ENCODE measurements at places on chromosomes 5 and 9.

DNA sequence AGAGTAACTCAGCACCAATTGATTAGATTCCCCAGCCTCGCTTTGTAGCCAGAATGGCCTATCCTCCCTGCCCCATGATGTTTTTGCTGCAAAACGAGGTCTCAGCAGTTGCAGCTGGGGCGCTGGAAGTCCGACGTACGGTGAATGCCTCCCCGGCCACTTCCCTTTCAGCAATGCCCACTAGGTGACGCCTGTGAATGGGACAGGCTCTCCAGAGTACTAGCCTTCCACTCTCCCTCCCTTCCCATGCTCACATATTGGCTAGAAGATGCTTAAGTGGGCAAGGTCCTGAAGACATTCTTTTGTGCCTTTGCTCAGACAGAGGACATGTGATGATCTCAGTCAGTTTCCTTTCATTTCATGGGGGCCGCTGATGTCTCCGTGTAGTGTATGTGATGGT is 50.8 kb downstream of the DMRT2 start:
- DNase-seq = no peak

GRCh38 chr5:9483779-9484178 is 62.1 kb downstream of the SEMA5A start:
- DNase-seq = no peak

GRCh38 chr9:36941441-36941840 is 92.6 kb downstream of the PAX5 start:
- no peak for DNase-seq

GRCh38 chr5:178177569-178177968 is 9.6 kb downstream of the GMCL2 start:
- no peak for DNase-seq

GRCh38 chr5:68478301-68479095 is 262.9 kb downstream of the PIK3R1 start:
- DNase-seq = no peak

DNA sequence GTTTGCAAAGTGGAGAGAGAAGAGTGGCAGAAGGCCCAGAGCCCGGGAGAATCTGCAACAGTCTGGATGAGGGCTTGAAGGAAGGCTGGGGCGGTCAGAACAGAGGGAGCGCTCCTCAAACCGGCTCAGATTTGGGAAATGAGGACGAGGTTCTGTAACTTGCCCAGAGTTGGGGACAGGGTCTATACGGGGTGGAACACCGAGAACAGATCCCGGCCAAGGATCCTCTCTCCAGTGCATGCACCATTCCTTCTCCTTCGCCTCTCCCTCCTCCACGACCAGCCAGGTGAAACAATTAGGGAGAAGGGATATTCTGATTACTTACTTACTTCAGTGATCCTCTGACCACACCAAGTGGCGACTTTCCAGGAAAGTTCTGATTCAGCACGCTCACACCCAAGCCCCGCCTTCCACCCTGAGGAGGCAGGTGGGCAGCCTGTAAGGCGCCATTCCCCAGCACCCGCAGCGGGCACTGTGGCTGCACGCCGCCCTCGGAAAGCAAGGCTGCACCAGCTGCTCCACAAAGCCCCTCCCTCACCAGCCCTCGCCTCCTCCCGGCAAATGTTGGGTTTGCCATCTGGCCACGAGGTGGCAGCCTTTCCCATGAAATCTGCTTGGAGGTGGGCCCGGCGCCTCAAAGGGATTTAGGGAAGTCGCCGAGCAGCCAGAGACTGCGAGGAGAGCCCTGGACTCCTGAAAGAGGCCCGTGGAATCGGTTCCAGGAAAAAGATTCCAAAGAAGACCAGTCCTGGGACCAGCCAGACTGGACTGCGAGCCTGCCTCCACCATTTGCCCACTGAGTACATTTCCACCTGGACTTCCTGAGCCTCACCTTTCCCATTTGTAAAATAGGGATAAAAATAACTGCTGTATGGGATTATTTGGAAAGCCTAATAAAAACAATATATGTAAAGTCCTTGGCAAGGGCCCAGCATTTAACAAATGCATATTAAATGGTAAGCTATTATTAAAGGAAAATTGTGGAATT is 22.2 kb upstream of the WWC1 start:
- DNase-seq = peak; percentile 70

DNA sequence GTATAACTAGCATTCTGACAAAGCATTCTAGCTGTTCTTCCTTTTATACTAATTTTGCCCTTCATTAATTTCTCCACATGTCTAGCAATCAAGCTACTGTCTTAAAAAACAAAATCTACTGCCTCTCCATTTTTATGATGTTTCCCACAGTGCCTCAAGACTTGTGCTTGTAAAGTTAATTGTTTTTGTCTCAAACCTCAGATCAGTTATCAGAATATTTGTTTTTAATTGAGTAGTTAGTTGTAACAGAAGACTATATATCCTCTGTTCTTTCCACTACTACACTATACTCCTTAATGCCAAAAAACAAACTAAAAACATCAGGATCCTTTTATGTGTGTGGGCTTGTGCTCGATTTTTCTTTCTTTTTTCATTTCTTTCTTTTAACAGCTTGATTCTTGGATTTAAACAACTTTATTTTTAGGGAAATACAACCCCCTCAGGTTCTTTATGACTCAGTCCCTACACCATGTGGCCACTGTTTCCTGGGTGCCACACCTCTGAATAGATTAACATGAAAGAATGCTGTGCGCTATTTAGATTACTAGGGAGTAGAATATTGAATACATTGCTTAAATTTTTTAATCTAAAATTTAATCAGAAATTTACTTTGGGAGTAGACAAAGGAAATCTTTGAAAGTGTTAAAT is 1.2 kb downstream of the ASPN start:
- no peak for DNase-seq

GRCh38 chr9:86494644-86495111 is 140.5 kb upstream of the TUT7 start:
- DNase-seq = no peak

DNA sequence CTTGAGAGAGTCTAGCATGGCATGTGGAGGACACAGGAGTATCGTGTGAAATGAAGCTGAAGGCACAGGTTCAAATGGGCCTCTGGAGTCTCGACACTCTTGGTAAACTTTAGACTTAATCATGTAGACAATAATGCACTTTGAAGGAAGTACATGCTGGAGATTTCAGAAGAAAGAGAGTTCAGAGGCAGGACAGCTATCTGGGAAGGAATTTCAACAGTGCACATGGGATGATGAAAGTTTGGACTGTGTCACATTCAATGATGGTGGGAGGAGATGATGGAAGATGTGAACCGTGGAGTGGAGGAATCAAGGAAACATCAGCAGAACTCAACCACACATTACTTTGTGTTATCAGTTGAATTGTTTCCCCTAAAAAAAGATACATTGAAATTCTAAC is 88.6 kb upstream of the PAPPA start:
- DNase-seq = no peak

GRCh38 chr5:61461417-61461816 is 129.4 kb downstream of the ZSWIM6 start:
- DNase-seq = no peak

- DNase-seq = no peak
Observed at GRCh38 chr5:107670087-107670931, 428 bp downstream of the EFNA5 start.

DNA sequence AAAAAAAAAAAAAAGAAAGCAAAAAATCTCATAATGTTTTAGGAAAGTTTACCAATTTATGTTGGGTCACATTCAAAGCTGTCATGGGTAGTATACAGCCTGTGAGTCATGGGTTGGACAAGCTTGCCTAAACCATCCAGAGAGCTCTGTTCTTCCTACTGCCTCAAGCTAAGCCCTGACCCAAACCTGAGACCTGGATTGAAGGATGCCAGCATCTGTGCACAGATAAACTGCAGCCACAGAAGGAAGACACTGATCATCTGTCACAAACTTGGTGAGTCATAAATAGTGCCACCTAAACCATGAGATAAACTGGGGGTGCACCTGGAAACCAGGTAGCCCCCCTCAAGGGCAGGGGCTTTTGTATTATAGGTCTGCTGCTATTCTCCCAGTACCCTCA is 31.0 kb downstream of the CSF2 start:
- DNase-seq = no peak

DNA sequence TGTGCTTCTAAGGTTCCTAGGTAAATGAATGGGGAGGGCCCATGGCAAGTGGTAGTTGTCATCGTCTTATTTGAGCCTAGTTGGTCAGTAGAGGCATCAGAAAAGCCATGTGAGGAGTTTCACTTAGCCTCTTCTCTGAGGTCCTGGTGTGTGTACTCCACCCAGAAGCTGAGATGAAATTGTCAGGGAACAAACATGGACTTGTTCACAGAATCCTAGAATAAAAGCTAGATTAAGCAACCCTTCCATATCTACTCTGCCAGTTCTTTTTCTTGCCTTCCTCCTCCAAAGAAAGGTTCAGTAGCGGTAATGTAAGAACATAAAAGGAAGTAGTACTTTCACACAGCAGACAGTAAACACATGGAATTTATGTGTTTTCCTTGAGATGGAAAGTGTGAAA is 70.4 kb downstream of the ARHGAP26 start:
- DNase-seq = no peak

DNA sequence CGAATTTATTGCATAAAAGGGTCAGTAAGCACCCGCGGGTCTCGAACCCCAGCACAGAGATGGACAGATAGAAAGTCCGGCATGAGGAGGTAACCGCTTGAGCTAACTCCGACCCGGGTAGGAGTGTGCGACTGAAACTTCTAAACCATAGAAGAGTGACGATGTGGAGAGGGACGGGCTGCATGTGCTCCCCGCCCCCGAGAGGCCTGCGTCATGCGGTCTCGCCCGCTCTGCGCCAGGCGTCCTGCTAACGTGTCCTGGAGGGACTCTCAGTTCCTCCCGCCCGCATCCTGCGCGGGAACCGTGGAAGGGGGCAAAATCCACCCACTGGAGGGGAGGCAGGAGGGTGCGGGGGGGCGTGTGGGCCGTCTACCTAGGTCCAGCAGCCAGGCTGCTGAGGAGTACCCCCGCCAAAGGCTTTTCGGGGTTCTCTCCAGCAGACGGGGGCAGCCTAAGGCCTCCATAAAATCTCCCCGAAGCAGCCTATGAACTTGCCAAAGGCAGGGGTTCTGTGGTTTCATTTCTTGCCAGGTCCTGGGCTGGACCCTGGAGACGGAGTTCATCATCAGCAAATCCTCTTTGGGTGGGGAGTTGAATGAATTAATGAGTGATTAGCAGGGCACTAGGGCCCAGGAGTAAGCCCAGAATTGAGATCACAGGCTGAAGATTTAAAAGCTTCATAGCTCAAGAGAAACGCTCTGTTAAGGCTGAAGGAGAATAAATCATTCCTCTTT is 51.9 kb downstream of the TGFBI start:
- DNase-seq = peak; percentile 43

GRCh38 chr5:147504535-147504934 is 5.3 kb downstream of the DPYSL3 start:
- no peak for DNase-seq

GRCh38 chr9:88938189-88938588 is 53.1 kb upstream of the S1PR3 start:
- DNase-seq = no peak

GRCh38 chr5:3354606-3355005 is 241.0 kb upstream of the IRX1 start:
- no peak for DNase-seq

DNA sequence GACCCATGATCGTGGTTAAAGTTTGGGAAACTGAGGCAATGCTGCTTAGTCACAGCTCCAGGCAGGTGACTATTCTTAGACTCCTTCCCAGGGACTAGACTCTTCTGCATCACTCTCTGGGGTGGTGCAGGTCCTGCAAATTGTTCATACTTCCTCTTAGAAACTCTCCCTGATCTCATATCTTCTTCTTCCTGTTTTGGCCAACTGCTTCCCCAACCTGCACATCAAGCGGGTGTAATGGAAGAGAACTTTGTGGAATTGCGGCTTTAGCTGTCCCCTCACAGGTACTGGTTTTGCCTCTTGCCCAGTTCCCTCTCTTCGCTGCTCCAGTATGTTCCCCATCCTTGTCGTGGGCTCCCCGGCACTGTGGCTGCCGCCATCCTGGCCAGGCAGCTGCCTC is 111.5 kb upstream of the CTSL start:
- no peak for DNase-seq

DNA sequence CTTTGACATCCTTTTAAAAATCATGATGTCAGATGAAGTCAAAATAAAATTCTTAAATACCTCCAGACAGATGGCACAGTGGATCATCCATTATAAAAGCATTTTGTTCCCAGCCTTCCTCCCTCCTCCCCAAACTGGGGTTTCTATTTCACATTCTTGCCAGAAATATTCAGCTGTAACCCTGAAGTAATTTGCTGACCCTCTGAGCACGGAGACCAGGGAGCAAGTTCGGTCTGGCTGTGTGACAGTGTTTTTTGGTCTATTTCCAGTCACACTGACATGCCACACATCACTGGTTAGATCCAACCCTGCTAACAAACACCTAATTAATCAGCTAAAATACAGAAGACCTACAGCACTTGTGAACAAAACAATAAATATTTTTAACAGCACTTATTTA is 126.2 kb upstream of the DMRT1 start:
- DNase-seq = no peak

DNA sequence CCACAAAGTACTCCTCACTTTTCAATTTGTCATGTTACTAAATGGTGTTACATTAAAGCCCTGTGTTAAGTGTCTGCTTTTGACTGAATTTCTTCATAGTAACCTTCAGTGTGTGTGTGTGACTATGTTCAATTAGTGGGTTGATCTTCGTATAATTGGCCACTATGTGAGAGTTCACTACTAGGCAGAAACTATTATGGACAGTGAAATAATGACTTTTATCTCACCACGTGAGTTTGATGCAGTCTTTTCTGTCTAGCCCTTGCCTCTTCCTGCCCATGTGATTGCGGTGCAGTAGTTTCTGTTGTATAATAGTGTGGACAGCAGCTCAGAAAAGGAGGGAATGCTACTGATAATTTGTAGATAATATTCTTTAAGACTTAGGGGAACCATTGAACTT is 1.8 kb upstream of the MAML1 start:
- DNase-seq = no peak

- no peak for DNase-seq
Observed at GRCh38 chr5:128197896-128198522, 114.4 kb downstream of the SLC12A2 start.

- DNase-seq = no peak
Observed at GRCh38 chr5:10031817-10032216, 217.9 kb downstream of the ATPSCKMT start.

DNA sequence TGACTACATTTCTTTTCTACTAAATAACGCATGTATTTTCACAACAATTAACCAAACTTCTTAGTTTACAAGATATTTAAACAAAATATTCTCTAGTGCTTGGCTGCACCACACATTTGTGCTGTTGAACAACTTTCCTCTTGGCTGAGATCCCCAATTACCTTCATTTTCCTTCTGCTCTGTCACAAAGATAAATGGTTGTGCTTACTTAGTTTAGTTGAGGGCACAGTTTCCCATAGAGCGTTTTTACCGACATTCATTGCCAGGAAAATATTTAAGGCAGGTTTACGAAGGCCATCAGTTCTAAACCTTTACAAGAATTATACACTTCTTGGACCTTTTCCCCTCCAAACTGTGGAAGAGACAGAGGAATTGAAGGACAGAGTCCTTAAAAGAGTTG is 60.7 kb downstream of the PRUNE2 start:
- no peak for DNase-seq

DNA sequence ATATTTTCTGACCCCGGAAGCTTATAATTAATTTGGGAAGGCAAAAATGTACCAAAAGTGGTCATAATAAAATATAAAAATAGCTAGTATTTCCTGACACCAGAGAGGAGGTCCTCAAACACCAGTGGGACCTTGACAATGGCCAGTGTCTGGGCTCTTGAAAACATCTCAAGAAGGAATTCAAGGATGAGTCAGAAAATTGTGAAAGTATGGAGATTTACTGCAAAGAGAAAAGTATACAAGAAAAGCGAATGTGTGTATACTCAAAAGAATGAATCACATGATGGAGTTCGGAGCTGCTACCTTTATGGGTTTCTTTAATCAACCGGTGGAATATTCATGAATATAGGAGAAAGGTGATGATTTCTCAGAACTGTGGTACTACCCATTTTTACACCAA is 1709.0 kb upstream of the WWC1 start:
- no peak for DNase-seq
